CD4-positive, alpha-beta T cell treated with Interferon alpha-2 for 1 hour (primary cell): ENCODE measurements at places on chromosomes 4 and X.

DNA sequence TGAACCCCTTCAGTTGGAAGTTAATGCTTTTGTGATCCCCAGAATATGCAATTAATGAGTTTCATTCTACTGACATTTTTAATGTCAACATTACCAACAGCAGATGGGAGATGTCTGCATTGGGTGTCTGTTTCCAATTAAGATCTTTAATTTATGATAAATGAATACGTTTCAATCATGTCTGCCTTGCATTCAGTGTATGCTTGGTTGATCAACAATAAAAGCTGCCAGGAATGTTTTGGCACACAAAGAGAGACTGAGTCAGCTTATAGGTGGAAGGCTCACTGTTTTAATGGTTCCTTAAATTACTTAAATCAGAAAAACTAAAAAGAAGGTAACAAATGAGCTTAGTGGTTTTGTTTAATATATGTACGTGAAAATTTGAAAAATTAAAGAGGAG lies 359.9 kb upstream of the CNKSR2 start:
- no peak for DNase-seq

DNA sequence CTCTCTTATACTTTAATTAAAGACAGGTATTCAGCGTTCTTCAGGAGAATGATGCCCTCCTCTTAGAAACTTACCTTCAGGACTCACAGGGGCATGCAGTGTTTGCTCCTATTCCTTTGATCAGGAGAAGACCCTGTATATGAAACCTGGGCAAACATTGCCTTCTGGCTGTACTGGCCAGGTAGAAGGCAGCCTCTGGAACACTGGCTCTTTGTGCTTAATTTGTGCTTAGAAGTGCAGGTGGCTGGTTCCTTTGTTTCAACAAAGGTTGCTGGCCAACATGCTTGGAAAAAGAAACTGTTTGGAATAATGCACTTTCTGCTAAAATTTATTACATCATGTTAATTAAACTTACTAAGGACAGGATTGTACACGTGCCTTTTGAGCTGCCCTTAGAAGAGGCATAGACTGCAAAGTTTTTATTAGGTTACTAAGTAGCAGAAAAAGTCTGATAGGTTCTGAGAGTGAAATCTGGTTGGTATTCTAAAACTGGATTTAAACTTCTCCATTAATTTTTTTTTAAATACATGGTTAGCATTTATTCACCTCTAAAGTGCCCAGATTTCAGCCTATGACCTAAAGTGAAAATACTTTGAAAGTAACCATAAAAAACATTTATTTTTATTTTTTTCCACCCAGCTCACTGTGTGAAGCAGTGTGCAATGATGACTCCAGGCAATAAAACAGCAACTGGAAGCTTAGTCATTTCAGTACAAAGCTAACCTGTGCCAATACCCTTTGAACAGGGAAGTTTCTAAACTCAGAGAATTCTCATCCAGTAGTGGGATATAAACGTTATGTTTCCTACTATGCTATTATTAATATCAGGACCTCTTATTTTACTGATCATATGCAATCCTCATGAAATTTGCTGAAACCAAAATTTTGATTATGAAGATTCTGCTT lies 11.3 kb downstream of the RASSF6 start:
- DNase-seq, result no peak

GRCh38 chrX:92224406-92224805 lies 445.2 kb downstream of the PCDH11X start:
- DNase-seq, result no peak

GRCh38 chr4:8766610-8767009 lies 105.0 kb downstream of the HMX1 start:
- DNase-seq, result no peak

DNA sequence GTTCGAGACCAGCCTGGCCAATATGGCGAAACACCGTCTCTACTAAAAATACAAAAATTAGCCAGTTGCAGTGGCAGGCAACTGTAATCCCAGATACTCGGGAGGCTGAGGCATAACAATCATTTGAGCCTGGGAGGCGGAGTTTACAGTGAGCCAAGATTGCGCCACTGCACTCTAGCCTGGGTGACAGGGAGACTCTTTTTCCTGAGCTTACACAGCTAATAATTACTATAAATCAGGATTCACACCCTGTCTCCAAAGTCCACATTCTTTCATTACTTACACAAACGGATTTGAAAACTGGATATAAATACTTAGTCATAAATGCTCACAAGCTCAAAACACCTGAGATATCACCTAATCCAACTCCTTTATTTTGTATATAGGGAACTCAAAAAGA lies 151.6 kb downstream of the LRBA start:
- DNase-seq, result no peak

DNA sequence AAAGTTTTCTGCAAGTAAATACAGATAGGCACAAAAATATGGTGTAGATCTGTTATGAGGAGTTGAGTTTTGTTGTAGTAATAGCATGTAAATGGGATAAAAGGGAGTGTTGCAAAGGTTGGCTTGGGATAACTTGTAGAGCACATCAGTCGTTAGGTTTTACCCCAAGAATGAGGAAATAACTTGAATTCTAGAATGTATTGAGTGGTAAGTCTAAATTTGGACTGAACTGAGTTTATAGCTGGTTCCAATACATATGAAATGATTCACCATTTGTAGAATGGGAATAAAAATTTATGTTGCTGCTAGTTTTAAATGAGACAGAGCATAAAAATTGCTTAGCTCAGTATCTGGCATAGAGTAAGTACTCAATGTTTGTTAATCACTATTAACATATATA lies 719.2 kb downstream of the FSTL5 start:
- DNase-seq, result no peak

DNA sequence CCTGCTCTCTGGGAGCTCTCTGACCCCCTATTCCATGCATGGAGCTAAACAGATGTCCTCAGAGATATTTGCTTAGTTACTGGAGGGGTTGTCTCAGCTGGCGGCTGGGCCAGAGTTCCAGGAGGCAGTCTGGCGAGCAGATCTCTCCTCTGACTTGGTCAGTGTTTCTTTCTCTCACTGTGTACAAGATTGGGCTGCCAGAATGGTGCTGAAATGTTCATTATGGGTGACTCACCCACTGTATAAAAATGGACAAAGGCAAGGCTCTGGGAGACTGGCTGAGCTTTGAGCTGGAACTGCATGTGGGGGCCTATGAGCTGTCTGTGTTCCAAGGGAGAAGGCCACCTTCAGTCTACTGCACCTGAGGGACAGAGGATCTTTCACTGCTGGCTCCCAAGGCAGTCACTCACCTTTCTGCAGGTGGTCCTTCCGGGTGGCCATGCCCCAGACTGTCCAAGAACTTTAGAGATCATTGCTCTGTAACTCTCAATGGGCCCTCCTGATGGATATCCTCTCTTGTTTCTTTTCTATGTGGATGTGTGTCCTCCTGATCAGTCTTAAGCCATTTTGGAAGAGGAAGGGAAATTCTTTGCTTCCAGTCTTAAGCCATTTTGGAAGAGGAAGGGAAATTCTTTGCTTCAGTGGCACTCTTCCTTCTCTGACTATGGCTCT lies 88.2 kb downstream of the CFAP299 start:
- no peak for DNase-seq

GRCh38 chr4:183241322-183241640 lies 78.8 kb downstream of the CLDN22 start:
- DNase-seq, result no peak

DNA sequence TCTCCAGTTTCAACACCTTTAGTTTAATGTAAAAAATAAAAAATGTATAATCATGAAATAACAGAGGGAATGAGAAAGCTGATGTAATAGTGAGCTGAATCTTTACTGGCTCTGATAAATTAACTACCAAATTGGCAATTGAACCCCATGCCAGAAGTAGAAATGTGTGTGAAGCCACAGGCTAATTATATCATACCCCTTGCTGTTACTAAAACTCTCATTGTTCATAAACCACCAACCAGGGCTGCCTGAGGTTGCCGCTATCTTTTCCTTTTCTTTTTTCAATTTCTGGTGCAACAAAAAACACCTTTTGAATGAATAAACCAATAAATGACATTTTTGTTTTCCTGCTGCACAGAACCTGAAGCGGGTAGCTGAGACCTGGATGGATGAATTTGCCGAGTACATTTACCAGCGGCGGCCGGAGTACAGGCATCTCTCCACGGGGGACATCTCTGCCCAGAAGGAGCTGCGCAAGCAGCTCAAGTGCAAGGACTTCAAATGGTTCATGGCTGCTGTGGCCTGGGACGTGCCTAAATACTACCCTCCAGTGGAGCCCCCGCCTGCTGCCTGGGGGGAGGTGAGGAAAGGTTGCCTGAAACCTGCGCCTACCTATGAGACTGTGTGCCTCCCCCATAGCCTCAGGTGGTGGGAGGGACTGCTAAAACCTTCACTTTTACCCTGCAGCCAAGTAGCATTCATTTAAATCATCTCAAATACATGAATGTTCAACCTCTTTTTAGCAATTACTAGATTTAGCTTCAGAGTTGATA lies 216.7 kb upstream of the GALNT7 start:
- DNase-seq, result no peak

DNA sequence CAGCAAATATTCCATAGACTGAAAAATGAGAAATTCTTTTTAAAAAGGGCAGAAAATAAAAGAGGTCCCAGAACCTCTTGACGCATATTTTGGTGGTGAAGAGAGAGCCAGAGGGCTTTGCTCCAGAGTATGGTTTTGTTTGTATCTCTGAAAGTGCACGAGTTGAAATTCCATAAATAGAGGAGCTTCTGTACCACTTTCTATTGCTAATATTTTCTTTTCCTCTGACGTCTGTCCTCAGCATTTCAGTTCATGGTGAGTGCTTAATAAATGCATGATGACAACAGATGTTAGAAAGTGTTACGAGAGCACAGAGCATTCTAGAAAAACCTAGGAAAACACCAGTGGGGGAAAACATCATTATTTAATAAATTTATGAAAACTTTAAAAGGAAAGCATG lies 145.6 kb downstream of the AMELX start:
- no peak for DNase-seq

DNA sequence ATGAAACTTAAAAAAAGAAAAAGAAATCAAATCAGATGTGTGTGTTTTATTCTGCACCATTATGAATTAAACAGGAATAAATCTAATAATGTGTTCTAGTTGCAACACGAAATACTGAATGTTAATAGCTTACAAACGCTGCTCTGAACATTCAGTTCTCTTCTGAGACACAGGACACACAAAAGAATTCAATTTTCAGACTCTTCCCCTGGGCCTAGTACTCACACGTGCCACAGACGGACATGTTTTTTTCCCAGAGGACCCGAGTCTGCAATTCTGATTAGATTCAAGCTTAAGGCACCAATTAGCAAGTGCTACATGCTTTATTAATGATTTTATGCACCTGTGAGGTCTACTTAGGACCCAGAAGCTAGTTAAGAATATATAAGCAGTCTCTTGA lies 20.5 kb downstream of the C4orf54 start:
- no peak for DNase-seq

GRCh38 chr4:127781300-127782024 lies 660 bp upstream of the HSPA4L start:
- peak; percentile 13 for DNase-seq

GRCh38 chr4:152459326-152459725 lies 76.6 kb downstream of the FBXW7 start:
- DNase-seq, result no peak

DNA sequence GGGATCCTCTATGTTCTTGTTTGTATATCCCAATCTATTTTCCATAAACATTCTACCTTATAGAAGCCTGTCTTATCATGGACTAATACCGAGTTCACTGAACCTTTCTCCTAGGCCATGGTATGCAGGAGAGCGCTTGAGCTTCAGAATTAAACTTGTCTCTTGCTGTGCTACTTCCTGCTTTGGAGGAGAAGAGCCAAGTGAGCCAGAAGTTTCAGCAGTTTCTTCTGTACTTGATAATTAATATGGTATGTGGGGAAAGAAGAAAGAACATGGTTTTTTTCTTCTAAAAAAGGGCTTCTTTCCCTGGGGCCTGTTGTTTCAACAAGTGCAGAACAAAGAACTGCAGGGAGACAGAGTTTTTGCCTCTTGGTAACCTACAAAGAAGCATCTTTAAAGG lies 172.8 kb downstream of the ATG4A start:
- DNase-seq, result no peak

GRCh38 chr4:1226144-1226481 lies 22.8 kb downstream of the CTBP1 start:
- no peak for DNase-seq

- DNase-seq, result no peak
Measured at GRCh38 chr4:106032851-106033286, 137.6 kb downstream of the NPNT start.

- DNase-seq, result no peak
Measured at GRCh38 chrX:378443-378842, 8.3 kb downstream of the PPP2R3B start.

DNA sequence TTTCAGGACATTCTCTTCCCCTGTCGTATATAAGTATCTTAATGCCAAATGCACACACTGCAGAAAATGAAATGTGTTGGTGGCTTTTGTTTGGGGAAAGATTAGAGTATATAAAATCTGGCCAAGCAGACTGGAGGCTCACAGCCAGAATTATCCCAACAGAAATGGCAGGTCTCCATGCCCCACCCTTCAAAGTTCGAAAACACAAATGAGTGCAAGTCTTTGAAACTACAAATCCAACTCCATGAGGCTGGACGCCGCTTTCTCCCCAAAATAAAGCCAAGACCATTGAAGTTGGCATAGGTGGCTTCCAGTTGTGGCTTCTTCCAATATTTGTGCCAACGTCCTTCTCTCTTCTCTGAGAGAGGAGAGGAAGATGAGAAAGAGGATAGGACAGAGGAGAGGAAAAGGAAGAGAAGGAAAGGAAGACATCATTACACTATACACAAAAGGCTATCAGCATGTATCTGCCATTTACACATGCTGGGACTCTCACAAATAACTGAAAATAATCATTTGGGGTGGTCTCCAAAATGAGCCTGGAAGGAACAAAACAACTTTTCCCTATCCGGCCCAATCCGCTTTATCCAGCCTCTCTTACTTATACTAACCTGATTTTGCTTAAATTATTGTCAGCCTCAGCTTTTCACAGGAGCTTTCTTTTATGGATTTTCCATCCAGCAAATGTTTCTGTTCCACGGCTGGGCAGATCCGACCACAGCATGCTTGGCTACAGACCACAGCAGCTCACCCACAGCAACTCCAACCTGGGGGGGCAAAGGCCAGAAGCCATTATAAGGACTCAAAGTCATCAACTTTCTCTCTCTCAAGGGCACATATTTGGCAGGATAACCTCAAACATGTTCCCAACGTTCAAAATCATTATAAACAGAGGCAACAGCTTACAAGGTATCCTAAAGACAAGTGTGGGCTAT lies 71.7 kb downstream of the APBB2 start:
- no peak for DNase-seq

DNA sequence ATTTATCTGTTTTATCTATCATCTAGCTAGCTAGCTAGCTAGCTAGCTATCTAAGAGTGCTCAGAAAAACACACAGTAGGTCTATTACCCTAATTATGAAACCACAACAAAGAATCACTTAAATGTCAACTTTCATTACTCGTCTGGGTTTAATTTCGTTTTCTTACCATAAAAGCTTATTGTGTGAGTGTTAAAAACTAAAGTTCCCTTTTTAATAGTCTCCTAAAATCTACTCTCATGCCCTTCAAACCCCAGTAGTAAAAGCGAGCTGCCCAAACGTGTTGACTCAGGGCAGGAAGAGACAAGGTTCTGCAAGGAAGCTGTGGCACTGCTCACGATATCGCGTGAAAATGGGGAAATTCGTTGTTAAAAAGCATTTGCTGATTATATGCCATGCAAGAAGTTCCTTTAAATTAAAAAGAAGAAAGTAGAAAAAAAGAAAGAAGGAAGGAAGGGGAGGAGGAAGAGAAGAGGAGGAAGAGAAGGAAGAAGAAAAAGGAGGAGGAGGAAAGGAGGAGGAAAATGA lies 595 bp downstream of the MBNL3 start:
- peak; percentile 41 for DNase-seq
